ENCODE measurements at places on chromosomes 11 and 22.

DNA sequence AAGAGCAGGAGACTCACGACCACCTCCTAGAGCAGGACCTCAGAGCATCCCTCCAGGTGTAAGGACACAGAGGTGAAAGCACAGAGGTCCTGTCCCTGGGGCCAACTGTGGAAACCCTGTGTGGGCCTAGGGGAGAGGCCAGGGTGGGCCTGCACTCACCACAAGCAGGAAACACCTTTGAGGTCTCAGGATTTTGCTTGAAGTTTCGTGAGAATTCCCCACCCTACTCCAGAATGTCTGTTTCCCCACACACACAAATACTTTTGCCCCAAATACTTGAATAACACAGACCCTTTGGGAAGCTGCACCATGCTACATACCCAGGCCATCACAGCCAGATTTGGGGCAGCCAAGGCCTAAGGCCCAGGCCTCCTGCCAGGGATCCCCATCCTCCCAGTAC, 18.1 kb downstream of the SLC43A3 start:
- DNase-seq: no peak

DNA sequence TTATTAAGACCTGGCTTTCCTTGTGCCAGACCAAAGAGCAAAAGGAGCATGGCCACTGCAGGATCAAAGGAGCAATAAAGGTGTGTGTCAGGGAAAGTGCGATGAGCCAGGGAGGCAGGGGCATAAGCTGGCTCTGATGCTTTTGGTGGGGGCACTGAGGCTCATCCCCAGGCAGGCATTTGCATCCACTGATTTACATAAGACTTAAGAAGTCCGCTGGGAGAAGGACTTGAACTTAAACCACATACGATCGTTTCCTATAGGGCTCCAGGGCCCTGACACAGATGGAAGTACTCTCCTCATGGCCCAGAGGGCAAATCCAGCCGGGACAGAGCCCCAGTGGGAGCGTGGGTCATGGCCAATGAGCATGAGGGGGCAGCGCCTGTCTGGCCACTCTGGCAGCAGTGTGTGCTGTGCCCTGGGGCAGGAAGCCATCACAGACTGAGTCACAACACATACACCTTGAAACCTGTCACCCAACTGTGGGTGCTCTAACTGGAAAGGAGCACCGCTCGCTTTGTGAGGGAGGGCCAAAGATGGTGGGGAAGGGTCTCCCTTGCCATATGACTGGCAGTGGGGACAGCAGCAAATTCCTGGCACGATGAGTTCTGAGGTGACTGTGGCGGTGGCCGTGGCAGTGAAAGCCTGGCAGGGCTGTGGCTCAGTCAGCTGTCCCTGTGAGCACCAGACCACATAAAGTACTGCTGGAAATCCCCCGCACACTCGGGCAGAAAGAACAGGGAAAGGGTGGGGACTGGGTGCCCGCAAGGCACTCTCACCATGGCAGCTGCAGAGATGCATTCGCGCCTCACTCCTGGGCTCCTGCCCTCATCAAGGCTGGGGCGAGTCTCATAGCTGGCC, 79.4 kb upstream of the LMO1 start:
- no peak for DNase-seq

GRCh38 chr22:31550871-31551370, 54.6 kb downstream of the SFI1 start:
- DNase-seq: no peak

- peak; percentile 45 for DNase-seq
These were observed 43.2 kb downstream of the NEU3 start for GRCh38 chr11:75031771-75032549.

DNA sequence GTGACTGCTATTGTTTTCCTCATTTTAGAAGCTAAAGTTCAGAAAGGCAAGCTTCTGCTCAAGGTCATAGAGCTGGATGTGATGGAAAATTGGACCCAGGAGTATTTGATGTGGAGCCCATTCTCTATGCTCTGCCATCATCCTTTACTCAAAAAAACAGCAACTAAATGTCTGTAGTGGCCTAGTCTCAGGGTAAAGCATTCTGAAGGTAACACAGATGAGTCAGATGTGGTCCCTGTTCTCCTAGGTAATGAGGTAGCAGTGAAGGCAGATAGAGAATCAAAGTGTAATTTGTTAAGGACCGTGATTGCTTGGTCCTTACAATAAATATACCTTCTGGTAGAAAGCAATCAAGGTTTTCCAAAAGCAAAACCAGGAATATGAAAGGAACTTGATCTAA, 84.4 kb upstream of the SPON1 start:
- DNase-seq: no peak

DNA sequence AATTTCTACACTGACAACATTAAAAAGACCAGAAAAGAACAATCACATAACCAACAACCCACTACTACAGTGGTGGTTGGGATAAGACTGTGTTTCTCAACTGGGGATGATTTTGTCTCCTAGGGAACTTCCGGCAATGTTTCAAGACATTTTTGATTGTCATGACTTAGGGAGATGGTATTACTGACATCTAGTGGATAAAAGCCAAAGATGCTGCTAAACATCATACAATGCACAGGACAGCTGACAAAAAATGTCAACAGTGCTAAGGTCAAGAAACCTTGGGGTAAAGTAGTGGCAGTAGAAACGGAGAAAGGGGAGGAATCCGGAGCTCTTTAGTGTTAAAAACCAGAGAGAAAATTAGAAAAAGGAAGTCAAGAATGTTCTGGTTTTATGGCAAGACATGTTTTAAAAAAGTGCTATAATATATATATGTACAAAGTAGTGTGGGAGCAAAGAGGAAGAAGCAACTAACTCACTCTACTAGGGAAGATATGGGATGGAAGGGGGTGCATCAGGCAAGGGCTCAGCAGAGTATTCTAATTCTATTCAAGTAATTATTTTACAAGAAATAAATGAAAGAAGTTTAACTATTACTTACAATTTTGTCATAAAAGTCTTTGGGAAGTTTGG, 37.2 kb downstream of the CKAP5 start:
- peak; percentile 36 for DNase-seq

GRCh38 chr11:92670308-92670890, 299.1 kb upstream of the MTNR1B start:
- DNase-seq: no peak

GRCh38 chr11:74932169-74932568, 16.7 kb downstream of the XRRA1 start:
- DNase-seq: no peak

DNA sequence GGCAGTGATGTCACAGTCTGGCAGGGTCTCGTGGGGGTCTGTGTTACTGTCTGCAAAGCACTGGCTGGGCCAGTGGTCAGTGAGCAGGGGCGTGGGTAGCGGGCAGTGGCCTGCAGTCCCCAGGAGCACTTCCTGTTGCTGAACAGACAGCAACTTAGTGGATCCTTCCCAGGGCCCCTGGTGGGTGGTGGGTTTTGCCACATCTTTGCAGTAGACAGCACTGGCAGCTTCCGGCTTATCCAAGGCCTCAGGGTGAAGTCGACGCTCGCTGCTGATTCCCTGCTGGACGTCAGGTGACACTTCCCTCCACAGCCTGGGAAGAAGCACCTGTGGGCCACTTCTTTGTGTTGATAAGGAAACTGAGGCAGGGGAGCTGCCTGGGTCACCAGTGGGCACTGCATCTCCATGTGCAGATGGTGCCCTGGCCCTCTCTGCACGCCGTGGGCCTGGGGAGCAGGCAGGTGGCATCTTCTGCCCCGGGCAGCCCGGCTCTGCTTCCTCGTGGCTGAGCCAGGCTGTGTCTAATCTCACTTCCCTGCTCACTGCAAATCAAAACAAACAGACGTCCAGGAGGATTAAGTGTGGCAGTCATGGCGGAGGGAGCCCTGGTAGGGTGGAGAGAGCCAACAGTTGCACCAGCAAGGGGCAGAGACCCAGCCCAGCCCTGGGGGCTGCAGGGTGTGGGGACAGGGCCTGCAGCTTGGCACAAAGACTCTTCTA, 79.8 kb downstream of the KCNQ1 start:
- no peak for DNase-seq

GRCh38 chr22:19517919-19518611, 6.1 kb downstream of the CLDN5 start:
- DNase-seq: no peak

DNA sequence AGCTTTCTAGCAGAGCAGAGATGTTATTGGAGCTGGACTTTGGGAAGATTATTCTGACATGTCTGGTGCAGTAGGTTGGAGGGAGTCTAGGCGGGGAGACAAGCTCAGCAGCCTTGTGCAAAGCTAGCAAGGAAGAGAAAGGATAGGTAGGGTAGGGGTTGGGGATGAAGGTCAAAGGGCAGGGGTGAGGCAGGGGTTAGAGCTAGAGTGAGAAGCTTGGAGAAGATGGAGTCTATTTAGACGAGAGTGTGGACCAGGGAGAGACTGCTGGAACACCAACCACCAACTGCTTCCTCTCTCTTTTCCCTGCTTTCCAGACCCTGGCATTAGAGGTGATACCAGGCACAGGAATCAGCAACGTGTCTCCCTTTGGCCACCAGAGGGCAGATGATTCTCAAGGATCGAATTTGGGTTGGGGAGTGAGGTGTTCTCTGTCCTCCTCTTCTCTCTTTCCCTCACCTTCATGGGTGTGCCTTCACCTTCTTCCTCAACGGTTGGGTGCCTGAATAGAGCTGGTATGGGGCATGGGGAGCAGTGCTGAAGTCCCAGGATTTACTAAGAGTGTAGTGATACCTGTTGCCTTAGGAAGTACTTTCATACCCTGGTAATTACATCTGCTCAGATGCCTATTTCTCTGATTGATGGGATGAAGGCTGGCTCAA, 1.8 kb upstream of the MARK2 start:
- DNase-seq: peak; percentile 85

- DNase-seq: no peak
These were observed 149.6 kb downstream of the CWF19L2 start for GRCh38 chr11:107307991-107308390.

- no peak for DNase-seq
These were observed 114.3 kb upstream of the ZC3H12C start for GRCh38 chr11:109978895-109979294.

DNA sequence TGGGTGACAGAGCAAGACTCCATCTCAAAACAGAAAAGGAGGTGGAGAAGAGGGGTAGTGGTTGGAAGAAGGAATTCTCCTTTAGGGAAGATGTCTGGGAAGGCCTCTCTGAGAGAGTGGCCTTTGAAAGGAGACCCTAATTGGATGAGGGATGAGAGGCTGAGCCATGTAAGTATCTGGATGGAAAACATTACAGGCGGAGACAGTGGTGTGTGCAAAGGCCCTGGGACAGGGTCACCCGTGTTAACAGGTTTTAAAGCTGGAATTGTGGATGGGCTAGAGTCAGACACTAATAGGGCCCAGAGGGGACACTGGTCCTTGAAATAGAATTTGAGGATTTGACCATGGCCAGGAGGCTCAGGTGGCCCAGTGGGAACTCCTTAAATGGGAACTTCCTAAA, 10.4 kb downstream of the SNAP29 start:
- no peak for DNase-seq

DNA sequence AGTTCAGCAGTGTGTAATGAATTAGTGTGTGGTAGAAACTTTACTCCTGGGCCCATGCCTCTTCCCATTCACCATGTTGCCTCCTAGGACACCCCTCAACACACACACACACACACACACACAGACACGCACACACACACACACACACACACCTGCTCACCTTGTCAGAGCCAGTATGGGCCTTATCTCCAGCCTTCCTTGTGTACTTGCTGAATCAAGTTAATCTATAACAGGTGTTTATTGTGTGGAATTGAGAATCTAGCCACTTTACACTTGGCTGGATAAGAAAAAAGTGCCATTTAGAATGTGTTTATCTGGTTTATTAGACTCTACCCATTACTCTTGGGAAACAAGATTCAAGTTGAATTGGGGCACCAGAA, 14.5 kb upstream of the ZDHHC13 start:
- no peak for DNase-seq
